NK-92 treated with Interleukin-12 subunit alpha and Interleukin-12 subunit beta, amount 100 ng/mL, for 24 hours (cell line): ENCODE measurements at places on chromosomes 5 and 9.

- peak; percentile 19 for DNase-seq
These were observed 19.3 kb downstream of the FYB1 start for GRCh38 chr5:39200081-39200480.

DNA sequence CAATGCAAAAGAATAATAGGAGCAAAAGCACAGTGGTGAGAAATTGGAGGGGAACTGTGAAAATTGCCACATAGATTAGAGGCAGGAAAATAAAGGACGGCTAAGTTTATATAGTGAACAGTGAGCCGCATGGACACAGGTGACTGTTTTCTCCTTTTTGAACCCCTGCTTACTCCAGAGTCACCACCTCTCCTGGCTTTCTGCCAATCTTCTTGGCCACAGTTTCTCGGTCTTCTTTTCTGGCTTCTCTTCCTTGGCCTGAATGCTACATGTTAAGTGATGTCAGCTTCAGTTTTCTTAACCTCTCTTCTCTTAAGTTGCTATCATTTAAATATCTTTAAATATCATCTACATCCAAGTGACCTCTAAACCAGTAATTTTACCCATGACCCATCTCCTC is 47.3 kb upstream of the CDKN2B start:
- DNase-seq: no peak

DNA sequence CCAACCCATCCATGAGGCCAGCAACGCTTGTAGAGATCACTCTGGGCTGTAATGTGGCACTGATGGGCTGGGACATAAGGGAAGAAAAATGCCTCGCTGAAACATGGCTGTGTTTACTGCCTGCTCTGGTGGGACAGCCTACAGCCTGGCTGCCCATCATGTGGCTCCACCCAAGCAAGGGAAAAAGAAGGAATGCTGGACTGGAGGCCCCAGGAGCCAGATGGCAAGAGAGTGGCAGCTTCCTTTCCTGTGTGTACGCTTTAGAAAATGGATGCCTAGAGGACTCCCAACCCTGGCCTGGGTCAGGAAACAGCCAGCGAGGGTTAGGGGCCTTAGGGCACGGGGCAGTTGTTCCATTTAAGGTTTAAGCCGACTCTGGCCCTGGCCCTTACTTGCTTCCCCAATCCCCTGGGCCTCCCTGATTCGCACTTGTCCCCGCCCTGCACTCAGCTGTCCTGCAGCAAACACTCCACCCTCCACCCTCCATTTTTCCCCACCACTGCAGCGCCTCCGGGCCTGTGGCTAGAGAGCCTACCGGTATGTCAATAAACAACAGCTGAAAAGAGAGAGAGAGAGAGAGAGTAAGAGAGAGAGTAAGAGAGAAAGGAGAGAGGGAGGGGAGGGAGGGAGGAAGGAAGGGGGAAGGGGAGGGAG is 819.4 kb downstream of the SEMA5A start:
- DNase-seq: no peak

- no peak for DNase-seq
These were observed 125.5 kb downstream of the OLFM1 start for GRCh38 chr9:135212961-135213360.

DNA sequence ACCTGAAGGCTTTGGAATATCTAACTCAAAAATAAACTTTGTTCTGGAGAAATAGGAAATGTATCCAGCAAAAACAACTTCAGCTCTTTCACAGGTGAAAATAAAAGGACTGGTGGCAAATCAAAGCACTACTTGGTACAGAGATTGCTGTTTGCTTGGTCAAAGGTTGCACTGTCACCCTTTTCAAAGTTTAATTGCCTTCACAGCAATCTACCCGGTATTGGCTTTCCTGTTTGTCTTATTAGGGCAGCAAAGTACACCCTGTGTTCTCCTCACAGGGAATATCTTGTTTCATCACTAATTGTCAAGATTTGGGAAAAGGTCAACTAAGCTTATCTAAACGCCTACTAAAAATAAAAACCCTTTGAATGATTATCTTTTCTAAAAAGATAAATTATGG is 214.1 kb upstream of the ADCY2 start:
- DNase-seq: no peak

DNA sequence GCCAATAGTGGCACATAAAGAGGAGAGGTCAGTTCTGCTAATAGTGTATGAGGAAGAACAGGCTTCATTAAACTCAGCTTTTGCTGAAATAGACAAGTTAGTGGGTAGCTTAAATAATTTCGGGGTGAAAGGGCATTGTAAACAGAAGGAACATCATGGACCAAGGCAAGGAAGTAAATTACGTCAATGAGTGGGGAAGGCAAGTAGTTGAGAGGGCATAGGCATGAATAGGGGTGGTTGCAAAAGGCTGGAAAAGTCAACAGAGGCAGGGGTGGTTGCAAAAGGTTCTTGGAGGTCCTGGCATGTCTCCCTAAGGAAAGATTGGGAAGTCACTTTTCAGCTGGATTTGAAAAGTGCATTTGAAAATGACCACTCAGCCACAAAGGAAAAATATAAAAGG is 383.3 kb upstream of the RPS23 start:
- DNase-seq: no peak
